ENCODE measurements at places on chromosomes 2 and 18.

- DNase-seq: no peak
Measured at GRCh38 chr2:101231240-101231639, 21.4 kb upstream of the CNOT11 start.

- no peak for DNase-seq
Measured at GRCh38 chr2:239636808-239637207, 236.0 kb upstream of the HDAC4 start.

GRCh38 chr2:74756356-74756890, 77.5 kb upstream of the HK2 start:
- no peak for DNase-seq

DNA sequence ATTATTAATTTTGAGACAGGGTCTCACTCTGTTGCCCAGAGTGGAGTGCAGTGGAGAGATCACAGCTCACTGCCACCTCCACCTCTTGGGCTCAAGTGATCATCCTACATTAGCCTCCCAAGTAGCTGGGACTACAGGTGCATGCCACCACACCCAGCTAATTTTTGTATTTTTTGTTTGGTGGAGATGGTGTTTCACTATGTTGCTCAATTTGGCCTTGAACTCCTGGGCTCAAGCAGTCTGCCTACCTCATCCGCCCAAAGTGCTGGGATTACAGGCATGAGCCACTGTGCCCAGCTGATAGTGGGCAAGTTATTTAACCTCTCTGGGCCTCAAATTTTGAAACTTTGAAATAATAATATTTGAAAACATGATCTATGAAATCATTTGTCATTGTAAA, 26.5 kb downstream of the DCAF17 start:
- DNase-seq: no peak

DNA sequence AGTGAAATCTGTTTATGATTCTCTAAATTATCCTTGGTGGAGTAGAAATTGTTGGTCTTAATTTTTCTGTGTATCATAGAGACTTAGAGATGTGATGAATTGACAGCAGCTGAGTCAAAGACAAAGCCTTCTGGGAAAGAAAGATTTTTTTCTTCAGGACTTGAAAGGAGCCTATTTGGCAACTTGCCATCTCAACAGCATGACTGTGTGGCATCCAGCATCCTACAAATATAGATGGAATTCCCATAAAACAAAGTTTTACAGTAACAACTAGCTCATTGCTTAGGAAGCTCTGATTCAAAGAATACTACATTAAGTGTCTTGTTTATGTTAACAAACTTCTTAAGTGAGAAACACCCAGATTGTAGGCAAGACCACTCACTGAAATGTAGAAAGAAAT, 79.2 kb upstream of the SETBP1 start:
- DNase-seq: no peak

DNA sequence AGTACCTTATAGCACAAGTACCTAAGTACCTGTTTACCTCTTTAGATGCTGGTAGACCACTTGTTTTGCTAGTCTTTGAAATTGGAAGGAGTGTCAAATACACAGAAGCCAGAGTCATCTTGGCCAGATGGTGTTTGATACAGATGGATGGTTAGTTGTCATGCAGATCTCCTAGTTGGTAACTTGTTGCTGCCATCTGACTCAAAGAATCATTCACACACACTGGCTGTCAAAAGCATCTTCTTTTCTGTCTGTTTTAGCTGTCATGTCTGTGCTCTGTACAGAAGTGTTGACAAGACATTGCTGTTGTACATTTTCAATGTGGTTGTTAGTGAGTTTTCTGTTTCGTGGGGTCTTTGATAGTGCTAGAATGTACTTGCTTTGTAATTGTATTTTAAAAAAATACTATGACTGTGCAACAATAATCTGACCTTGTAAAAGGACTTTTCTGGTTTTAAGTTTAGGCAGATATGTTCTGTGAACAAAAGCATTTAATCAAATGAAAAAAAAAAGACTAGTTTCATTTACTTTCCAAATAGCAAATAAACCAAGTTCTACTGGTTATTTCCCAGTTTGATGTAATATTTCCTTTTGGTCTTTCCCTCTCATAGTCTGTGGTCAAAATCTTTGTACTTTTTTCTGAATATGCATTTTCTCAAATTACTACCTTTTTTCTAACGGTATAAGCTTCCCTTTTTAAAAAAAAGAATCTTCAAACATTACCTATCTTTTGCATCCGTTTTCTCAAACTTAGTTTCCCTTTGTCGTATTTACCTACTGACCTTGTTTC, 39.9 kb downstream of the TANK start:
- no peak for DNase-seq

DNA sequence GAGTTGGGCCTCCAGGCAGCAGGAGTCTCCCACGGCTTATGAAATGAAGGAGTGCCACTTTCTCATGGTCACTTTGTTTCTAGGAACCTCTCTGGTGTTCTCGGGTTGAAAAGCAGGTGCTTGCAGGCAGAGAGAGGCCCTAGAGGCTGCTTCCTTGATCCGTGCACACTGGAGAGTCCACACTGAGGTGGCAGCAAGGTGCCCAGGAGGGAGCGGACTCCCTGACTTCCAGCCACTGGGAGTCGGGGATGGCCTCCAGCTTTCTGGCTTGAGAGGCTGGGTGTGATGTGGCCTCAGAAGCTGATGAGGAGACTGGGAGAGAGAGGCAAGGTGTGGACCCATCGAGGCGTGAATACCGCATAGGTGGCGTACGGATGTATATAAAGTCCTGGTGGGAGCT, 221.8 kb downstream of the AGAP1 start:
- no peak for DNase-seq

GRCh38 chr2:24026233-24026632, 16.3 kb downstream of the MFSD2B start:
- no peak for DNase-seq

GRCh38 chr2:127122361-127123027, 15.5 kb upstream of the BIN1 start:
- DNase-seq: no peak

DNA sequence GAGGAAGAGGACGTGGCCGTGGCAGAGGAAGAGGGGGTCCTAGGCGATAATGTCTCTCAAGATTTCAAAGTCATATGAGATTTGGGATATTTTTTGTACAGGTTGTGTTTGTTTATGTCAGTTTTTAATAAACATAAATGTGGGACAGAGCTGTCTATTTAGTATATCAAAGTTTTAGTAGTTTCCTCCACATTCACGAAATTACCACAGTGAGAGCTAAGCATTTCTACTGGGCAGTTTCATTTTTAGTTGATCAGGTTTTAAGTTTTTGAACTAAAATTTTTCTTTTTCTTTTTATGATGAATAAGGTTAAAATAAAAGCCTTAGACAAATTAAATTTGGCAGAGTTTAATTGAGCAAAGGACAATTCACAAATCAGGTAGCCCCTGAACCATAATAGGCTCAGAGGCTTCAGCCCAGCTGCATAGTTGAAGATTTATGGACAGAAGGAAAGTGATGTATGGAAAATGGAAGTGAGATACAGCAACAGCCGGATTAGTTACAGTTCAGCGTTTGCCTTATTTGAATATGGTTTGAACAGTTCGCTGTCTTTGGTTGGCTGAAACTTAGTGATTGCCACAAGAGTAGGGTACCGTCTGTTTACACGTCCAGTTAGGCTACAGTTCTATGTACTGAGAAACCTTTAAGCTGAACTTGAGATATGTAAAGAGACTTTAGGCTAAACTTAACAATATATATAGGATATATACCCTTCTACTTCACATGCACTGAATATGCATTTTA, 17.1 kb downstream of the SNRPD1 start:
- no peak for DNase-seq

DNA sequence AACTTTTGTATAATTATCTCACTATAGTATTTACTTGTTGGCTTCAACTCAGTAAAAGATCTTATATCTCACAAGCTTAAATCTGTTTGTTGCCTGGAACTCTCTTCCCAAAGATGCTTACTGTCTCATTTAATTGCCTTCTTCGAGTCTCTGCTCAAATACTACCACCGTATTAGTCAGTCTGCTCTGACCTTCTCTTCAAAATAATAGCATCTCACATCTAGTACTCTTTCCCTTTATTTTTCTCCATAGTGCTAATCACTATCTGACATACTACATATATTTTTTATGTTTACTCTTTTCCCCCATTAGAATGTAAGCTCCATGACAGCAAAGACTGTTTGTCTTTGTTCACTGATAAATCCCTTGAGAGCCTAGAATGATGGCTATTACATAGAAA, 10.6 kb upstream of the MPP4 start:
- no peak for DNase-seq

DNA sequence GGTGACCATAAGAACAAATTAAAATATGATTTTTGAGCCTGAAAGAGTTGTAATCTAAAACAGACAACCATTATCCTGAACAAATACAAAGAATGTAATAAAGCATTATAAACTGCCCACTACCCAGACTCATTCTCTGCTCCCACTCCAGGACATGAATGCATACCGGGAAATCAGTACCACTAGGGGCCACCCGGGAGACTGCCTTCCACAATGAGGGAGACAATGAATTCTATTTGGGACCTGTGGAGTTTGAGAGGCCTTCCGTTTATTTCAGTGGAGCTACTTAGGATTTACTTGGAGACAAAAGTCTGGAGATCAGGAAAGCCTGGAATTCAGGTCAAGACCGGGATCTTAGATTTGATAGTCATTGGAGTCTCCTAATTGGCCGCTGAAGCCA, 50.0 kb downstream of the NAB1 start:
- no peak for DNase-seq

- no peak for DNase-seq
Measured at GRCh38 chr2:153391131-153391530, 87.4 kb downstream of the RPRM start.

GRCh38 chr2:25544445-25544844, 128.9 kb downstream of the DTNB start:
- DNase-seq: no peak

- DNase-seq: no peak
Measured at GRCh38 chr2:120597595-120598193, 138.0 kb upstream of the GLI2 start.

DNA sequence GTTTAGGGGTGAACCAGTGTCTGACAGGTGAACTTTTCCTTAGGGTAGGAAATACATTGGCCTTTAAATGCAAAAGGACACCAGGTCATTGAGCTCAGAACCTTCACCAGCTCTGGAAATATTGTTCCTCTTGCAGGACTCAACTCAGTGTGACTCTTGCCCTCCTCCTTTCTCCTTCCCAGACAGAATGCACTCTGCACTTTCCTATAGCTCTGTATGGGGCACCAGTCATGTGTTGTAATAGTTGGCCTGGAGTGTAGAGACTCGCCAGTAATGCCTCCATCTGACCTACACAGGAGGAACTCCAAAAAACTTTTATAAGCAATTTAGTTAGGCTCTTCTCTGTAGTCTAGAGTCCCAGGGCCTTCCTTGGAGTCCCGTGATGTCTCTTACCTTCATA, 248.5 kb upstream of the EPAS1 start:
- DNase-seq: no peak

- DNase-seq: no peak
Measured at GRCh38 chr2:86174445-86174844, 20.8 kb downstream of the IMMT start.

DNA sequence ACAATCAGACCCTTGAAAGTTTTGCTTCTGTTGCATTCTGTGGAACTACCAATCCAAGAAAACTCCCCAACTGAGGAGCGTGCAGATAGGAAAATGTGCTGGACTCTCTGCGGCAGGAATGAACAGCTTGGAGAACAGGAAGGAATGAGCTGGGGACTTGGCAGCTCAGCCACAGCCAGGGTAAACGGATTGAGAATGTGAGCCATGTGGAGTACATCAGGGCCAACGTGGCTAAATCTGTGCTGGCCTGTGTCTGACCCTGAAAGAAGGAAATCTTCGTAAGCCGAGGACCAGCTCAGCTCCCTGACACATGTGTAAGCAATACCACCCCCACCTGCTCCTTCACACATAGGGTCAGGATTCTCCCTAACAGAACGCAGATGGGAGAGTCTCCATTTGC, 1023.7 kb downstream of the BCL11A start:
- DNase-seq: no peak

DNA sequence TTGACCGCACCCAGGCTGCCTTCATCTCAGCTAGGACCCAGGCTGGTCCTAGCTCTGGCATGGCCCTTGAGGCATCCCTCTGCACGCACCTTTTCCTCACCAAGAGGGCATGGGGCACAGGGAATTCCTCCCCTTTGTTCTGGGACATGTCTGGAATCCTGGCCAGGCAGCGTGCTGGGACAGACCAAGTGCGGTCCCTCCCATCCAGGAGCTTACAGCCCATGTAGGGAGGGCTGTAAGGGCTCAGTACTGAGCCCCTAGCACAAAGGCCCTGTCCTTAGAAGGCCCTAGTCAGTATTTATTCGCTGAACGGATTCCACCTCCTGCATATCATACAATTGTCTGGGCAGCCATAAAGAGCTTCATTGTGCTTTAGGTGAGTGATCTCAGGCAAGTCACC, 3.0 kb downstream of the TMEM37 start:
- DNase-seq: no peak

DNA sequence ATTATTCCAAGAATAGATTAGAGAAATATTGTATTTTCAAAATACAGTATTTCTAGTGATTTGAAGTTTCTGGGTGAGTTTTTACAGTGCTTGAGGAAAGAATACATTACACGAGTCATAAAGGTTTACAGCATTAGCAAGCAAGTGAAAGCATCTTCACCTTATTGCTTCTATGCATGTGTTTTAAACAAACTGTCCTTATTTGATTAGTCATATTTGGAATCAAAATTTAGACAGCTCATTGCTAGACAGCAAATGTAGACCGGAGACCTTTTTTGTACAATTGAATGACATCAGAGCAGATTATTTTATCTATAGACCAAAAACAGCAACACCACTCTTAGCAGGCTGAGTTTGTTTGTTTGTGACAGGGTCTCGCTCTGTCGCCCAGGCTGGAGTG, 69.2 kb downstream of the FAM161A start:
- no peak for DNase-seq

DNA sequence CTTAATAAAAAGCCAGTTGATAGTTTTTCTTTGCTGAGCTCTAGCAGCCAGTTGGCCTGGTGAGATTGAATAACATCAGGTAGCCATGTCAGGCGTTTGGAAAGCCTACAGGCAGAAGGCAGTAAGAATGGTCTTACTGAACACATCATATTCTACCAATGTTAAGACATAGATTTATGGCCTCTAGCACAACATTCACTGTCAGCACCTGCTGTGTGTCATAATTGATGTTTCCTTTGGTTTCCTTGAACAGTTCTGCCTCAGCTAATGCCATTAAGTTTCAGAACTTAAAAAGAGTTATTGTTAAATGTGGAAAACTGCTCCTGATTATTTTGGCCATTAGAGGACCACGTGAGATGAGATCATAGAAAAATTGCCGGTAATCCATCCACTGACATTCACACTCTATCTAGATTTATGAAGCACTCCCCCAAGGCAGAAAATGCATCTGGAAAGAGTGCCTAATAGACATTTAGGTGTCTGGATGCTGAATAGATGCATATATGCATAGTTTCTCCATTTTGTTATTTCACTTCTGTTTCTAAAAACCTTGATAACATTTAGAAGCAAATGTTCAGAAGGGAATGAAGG, 434.7 kb downstream of the PTPRM start:
- DNase-seq: no peak

- DNase-seq: no peak
Measured at GRCh38 chr2:29660201-29660600, 261.2 kb downstream of the ALK start.

DNA sequence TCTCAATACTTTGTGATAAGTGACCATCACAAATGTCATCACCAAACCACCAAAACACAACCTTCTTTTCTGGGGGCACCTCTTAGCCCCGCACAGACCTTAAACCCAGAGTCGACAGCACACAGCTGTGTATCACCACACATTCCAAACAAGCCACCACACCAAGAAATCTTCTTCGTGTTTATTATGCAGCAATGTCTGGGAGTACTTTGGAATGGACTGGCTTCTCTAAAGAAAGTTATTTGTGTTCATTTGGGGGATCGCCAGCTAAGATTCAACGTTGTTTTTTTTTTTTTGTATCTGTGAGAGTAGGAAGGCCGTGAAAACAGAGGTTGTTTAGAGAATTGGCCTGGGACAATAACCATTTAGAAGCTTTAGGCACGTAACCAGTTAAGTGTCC, 1.1 kb upstream of the MTA3 start:
- DNase-seq: no peak
